ENCODE measurements at places on chromosomes 6 and 20.

- DNase-seq: no peak
These were observed 89.9 kb downstream of the UST start for GRCh38 chr6:148836751-148837150.

DNA sequence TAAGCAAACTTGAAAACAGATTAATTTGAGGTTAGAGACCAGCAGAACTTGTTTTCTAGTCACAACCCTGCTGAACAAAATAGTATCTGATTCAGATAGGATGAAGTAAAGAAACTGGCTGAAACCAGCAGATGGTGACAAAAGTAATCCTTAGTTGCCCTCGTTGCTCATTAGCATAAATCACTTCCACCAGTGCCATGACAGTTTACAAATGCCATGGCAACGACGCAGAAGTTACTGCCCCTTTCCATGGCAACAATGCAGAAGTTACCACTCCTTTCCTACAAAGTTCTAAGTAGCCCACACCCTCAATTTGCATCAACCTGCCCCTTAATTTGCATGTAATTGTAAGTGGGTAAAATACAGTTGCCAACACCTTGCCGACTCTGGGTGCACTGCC is 23.7 kb downstream of the SNRPB start:
- DNase-seq: no peak

- DNase-seq: no peak
These were observed 5.9 kb upstream of the VSTM2L start for GRCh38 chr20:37896932-37897548.

GRCh38 chr6:32752580-32752979 is 10.8 kb downstream of the HLA-DQB2 start:
- DNase-seq: no peak

DNA sequence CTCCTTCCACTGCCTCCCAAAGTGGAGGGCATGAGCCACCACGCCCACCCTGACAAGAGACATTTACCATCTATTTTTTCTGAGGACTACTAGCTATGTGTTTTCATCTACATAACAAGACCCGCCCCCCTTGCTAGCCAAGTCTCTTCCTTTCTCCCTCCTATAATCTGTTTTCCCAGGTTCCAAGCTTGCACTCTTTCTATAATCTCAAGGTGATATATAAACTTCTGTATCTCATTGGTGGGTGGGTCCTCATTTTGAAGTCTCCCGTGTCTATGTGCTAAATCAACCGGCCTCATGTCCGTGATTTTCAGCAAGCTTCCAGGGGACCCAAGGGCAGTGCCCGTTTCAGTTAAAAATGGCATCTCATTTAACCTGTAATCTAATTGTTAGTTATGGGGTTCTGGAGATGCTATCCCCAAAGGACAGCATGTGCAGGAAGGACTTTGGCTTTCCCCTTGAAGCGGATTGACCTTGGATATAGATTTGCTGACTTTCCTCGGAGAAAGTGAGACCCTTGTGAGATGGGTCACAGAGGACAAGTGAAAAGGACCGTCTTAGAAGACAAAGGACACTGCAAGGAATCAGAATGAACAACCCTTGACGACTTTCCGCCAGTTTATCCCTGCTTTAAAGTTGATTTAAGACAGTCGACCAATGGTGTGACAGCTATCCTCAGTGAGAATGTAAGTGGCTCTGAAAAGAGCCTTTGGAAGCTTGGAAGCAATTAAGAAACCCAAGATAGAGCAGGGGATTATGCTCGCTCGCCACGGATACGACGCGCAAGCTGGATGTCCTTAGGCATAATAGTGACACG is 22.4 kb downstream of the OR2B2 start:
- DNase-seq: no peak

DNA sequence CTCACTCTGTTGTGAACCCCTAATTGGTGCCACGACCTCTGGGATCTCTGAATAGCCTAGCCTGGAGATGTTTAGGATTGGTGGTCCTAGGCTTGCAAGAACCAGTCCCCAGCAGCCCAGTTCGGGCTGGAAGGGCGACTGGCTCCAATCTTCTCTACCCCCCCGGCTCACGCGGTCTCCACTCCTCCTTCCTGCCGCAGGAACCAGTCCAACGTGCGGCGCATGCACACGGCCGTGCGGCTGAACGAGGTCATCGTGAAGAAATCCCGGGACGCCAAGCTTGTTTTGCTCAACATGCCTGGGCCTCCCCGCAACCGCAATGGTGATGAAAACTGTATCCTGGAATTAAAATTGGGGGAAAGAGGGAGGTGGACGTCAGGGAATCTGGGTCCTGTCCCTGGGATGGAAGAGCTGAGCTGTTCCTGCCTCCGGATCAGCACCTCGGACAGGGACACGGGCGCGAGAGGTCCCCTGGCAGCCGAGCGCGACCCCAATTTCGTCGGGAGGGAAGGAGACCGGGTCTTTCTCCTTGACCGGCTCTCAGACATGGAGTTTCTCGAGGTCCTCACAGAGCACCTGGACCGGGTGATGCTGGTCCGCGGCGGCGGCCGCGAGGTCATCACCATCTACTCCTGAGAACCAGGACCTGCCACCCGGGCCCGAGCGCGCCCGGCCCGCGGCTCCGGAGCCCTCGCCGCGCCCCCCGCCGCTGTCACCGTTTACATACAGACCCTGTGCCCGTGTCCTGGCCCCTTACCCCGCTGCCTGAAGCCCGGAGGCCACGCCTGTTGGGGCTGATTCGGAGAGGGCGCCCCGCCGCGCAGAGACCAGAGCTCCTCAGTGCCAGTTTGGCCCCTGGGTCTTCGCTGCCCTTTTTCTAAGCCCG is 28.2 kb downstream of the SLC12A5 start:
- no peak for DNase-seq

- no peak for DNase-seq
These were observed 27.1 kb downstream of the TOMM6 start for GRCh38 chr6:41814629-41815028.

GRCh38 chr20:31602779-31603441 is 2.2 kb upstream of the ID1 start:
- DNase-seq: no peak

- no peak for DNase-seq
These were observed 110.1 kb downstream of the ERMARD start for GRCh38 chr6:169861431-169862042.

DNA sequence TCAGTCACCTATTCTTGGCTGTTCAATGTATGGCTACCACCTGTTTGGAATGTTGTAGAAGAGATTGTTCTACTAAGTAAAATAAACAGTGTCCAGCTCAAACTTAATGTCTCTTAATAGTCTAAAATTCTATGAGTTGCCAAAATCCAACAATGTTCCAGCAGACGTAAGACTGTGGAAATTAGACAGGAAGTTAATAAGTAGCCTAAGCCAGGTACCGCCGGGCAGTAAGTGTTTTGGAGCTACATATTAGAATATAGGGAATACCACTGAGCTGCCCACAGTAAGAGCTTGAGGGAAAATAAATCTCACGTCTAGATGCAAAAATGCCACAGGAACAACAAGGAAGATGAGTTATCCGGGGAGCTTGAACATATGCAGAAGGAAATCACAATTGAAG is 7.8 kb upstream of the MANEA start:
- no peak for DNase-seq

DNA sequence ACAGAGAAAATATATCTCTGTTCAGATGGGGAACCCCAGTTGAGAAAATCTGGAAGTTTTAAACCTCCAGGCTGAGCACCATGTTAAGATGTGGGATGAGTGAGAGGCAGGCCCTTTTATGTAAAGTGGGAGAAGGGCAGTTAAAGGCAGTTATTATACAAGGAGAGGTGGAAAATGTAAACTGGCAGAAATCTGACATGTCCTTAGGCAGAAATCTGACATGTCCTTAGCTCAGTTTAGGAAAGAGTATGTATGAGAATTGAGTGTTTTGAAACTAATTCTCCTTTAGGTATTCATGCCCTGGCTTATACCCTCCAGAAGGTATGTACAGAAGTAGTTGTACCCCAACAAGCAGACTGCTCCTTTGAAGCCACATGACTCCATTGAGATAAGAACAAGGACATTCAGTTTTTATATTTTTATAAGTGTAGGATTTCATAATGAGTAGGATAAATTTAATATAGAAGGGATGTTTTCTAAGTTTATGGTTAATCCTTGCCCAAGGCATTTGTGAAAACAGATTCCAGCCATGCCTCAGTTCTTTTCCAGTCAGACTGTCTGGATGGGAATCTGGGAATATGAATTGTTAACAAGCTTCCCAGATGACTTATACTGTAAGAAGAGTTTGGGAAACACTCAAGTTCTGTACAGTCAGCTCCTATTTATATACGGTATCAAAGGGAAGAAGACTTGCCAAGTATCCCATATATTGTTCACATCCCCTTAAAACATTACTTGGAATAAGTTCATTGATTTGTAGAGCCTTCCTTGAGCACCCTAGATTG is 87.7 kb downstream of the SCAND1 start:
- DNase-seq: peak; percentile 67

- no peak for DNase-seq
These were observed 285.6 kb upstream of the RNF24 start for GRCh38 chr20:4300921-4301320.

GRCh38 chr6:19298421-19298820 is 538.7 kb upstream of the ID4 start:
- no peak for DNase-seq

- no peak for DNase-seq
These were observed 154.2 kb upstream of the MLN start for GRCh38 chr6:33957892-33958525.

- no peak for DNase-seq
These were observed 29.0 kb upstream of the MPC1 start for GRCh38 chr6:166411721-166412151.

GRCh38 chr6:118735320-118735719 is 83.9 kb upstream of the CEP85L start:
- no peak for DNase-seq

- DNase-seq: no peak
These were observed 176.1 kb upstream of the CEP162 start for GRCh38 chr6:84403545-84403944.

- DNase-seq: no peak
These were observed 78.2 kb downstream of the TCP11 start for GRCh38 chr6:35062676-35063574.

DNA sequence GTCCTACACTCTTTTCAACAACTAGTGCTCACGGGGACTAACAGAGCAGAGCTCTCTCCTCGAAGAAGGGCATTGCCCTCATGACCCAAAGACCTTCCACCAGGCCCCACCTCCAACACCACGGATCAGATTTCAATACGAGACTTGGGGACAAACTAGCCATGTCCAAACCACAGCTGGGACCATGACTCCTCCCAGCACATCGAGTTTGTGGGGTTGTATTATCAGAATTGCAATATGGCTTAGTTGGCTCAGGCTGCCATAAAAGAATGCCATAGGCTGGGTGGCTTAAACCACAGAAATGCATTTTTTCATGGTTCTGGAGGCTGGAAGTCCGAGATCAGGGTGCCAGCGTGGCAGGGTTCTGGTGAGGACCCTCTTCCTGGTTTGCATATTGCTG is 189.7 kb upstream of the PMEPA1 start:
- DNase-seq: no peak

DNA sequence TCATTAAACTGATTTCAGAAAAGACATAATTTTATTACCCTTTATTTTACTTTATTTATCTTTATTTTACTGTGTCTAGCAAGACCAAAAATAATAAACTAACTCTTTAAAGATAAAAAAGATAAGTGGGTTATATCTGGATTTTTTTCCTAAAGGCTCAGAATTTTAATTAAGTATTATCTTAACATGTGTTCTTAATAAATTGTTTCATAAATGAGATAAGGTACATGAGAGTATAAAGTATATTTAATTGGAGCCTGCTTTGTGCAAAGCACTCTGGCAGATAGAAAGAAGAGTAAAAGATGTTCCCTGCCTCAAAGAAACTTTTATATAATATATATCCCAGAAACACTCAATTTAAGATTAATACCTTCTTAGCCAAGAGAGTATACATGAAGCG is 8.7 kb upstream of the FAM135A start:
- DNase-seq: no peak

DNA sequence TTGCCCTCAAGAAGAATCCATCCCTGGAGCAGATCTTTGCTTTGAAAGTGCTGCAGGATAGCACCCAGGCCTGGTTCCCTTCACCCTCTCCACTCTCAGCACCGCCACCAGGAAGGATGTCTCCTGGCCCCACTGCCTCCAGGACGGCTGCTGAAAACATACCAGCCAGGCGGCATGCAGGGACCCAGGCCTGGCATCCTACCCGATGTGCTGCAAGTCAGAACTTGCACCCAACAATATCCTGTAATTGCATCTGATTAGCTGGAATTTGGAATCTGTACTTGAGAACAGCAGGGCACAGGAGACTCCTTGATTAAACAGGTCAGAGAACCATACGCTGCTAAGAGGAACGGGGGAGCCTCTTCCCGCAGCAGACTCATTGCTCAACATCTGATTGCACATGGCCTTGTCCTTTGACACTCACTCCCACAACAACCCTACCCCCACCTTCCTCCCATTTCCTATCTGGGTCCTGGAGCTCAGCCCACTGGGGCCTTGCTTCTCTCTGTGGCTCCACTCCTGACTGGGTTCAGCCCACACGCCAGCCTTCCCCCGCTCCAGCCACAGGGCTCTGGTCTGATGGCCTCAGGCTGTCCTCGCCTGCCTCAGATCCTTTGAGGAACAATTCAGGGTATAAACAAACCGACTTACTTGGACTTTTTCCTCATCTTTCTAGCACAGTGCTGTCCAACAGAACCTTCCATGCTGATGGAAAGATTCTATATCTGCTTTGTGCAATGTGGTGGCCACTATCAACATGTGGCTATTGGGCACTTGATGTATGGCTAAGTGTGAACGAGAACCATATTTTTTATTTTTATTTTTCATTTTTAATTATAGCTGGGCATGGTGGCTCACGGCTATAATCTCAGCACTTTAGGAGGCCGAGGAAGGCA is 78.0 kb downstream of the FGD2 start:
- DNase-seq: no peak

DNA sequence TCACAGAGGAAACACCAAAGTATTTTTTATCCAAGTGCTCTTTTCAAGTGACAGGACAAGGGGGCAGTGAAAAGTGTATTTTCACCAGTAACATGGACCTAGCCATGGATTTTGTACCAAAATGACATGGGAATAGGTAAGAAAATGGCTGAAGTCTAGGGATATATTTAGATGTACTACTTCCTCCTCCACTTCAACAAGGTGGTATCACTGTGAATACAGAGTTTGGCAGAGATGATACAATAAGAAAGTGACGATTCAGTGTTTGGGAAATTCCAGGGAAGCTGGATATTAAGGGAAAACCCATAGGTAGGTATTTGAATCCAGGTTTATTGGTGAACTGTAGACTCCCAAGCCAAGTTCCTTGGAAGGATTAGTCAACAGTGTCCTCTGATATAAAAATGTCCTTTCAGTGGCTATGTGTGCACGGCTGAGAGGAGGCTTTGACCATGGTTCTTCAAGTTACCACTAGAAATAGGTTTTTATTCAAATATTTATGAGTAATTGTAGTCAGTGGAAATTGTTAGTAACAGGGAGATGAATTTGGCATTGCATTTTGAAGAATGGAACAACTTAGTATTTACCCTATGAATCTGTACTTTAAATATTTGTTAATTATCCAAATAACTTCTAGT is 356.0 kb upstream of the CITED2 start:
- DNase-seq: no peak

GRCh38 chr6:143139239-143139784 is 78.6 kb downstream of the AIG1 start:
- no peak for DNase-seq

DNA sequence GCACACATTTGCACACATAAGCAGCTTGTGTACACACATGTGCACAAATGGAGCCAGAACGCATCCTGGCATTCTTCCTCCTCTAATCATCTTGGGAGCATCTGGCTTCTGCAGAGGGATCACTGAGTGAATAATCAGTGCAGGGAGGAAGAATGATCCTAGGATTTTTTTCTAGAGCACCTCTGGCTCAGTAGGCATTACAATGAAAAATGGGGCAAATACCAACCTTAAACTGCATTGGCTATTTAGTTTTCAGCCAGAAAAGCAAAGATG is 205.7 kb upstream of the TCF21 start:
- DNase-seq: no peak

GRCh38 chr20:37319151-37319671 is 26.7 kb upstream of the SRC start:
- no peak for DNase-seq
